ENCODE measurements at places on chromosomes 16 and 17.
A peak's percentile ranks its signal among the peaks of the same experiment; 100 is the strongest.

- DNase-seq = no peak
These were observed 10.9 kb upstream of the CXCL16 start for GRCh38 chr17:4750606-4751005.

- peak; percentile 69 for DNase-seq
These were observed 93.9 kb downstream of the YPEL2 start for GRCh38 chr17:59425085-59425931.

GRCh38 chr17:57463103-57463885 lies 207.0 kb downstream of the MSI2 start:
- no peak for DNase-seq

- DNase-seq = no peak
These were observed 412.1 kb downstream of the RBFOX1 start for GRCh38 chr16:7744546-7745264.

- DNase-seq = peak; percentile 66
These were observed 3.8 kb downstream of the IL21R start for GRCh38 chr16:27405546-27406451.

DNA sequence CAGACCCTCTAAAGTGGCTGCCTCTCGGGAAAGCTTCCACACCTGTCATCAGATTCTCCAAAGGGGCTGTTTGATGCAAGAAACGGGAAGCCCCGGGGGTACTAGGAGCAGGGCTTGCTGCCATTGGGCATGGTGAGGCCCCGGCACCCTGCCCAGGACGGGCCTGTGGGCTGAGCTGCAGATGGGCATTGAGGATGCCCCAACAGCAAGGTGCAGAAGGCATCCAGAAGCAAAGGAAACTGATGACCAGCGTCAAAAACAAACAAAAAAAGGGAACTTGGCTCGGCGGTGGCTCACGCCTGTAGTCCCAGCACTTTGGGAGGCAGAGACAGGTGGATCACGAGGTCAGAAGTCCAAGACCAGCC lies 1.5 kb upstream of the LIMD2 start:
- no peak for DNase-seq

GRCh38 chr17:78725448-78726021 lies 56.5 kb downstream of the CYTH1 start:
- DNase-seq = no peak

DNA sequence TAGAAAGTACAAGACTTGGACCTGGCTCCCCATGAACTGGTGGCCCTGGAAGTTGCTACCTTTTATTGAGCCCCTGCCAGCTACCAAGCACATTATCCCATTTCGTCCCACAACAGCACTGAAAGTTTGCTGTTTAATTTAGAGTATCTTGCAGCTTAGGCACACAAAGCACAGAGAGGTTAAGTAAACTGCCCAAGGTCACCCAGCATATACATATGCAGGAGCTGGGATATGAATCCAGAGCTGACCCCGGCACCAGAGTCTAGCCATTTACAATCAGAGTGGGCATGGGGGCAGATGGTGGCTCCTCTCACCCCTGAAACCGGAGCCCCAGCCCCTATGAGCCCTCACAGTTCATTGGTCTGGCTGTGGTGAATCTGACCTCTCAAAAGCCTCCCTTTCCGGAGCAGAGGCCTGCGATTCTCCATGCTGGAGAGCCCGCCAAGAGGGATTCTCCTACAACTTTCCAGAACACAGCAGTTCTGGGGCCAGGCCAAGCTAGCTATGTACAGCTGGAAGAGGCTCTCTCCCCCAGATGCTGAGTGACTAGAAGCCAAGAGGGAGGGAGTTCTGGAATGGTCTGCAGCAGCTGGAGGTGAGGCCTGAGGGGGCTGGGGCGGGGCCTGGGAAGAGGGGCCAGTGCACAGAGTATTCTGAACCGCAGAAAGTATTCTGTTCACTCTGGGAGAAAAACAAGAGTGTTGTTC lies 58.3 kb downstream of the SREBF1 start:
- DNase-seq = peak; percentile 96

DNA sequence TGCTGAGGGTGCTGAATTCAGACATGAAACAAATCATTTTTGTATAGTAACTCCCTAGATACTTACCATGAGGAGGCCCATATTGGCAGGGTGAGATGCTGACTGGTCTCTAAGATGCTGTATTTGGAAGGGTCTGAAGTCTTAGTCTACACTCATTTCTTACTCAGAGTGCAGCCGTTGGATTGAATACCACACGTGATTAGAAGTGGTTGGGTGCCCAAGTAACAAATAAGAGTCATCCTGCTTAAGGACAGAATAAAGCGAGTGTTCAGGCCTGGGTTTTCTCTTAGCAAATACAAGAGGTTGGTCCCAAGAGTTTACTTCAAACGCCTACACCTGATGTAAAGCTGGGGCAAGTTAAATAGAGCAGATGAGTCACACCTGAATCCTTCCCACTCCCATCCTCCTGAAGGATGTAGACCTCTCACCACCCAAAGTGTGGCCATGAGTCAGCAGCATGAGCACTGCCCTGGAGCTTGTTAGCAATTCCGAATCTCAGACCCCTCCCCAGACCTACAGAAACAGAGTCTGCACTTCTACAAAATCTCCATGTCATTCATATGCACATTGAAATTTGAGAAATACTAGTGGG lies 284.6 kb upstream of the CDH5 start:
- no peak for DNase-seq

GRCh38 chr17:48567209-48567608 lies 10.9 kb downstream of the HOXB4 start:
- no peak for DNase-seq

DNA sequence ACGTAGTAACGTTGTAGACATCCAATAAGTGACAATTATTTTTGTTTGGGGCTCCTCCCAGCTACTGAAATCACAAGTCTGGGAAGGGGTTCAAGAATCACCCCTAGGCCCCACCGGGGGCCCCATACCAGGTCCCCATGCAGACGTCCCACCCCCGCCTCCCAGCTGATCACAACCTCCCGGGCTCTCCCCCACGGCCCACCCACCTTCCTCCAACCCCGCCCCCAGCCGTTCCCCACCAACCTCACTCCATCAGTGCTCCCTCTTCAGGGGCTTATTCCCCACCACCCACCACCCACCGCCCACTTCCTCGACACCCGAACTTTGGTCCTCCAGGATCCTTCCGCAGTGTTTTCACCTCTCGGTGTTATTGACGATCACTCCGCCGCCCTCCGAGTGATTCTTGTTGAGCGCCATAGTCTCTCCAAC lies 240 bp downstream of the WBP2 start:
- DNase-seq = no peak

GRCh38 chr16:67460168-67460567 lies 20.8 kb downstream of the ATP6V0D1 start:
- no peak for DNase-seq

GRCh38 chr16:70430667-70431536 lies 8.0 kb downstream of the ST3GAL2 start:
- no peak for DNase-seq

DNA sequence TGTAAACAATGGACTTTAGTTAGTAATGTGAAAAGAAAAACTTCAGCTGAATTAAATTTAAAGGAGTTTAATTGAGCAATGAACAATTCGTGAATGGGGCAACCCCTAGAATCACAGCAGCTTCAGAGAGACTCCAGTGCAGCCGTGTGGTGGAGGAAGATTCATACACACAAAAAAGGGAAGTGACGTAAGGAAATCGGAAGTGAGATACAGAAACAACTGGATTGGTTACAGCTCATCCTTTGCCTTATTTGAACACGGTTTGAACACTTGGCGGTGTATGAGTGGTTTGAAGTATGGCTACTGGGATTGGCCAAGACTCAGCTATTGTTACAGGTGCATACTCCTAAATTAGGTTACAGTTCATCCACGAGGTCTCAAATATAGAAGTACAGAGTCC lies 460.4 kb upstream of the ASIC2 start:
- DNase-seq = no peak

GRCh38 chr16:73543331-73543969 lies 495.5 kb upstream of the ZFHX3 start:
- DNase-seq = no peak

GRCh38 chr17:57235124-57235523 lies 21.2 kb upstream of the MSI2 start:
- DNase-seq = no peak

GRCh38 chr17:11506635-11507034 lies 91.6 kb upstream of the DNAH9 start:
- no peak for DNase-seq

DNA sequence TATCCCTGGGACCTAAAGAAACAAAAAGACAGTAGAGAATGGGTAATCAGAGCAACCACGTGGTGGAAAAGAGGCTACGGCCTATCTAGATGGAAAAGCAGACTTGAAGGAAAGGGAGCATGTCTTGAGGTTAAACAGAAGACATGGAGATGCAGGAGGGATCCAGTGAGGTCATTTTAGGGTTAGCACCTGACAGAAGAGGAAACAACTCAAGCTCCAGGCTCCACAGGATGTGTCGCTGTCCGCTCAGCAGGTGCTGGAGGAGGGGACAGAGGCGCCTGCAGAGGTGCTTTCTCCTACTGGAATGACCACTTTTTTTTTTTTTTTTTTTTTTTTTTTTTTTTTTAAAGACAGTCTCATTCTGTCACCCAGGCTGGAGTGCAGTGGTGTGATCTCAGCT lies 47.5 kb upstream of the CLEC3A start:
- no peak for DNase-seq

GRCh38 chr17:67435122-67435521 lies 58.0 kb downstream of the PITPNC1 start:
- no peak for DNase-seq

DNA sequence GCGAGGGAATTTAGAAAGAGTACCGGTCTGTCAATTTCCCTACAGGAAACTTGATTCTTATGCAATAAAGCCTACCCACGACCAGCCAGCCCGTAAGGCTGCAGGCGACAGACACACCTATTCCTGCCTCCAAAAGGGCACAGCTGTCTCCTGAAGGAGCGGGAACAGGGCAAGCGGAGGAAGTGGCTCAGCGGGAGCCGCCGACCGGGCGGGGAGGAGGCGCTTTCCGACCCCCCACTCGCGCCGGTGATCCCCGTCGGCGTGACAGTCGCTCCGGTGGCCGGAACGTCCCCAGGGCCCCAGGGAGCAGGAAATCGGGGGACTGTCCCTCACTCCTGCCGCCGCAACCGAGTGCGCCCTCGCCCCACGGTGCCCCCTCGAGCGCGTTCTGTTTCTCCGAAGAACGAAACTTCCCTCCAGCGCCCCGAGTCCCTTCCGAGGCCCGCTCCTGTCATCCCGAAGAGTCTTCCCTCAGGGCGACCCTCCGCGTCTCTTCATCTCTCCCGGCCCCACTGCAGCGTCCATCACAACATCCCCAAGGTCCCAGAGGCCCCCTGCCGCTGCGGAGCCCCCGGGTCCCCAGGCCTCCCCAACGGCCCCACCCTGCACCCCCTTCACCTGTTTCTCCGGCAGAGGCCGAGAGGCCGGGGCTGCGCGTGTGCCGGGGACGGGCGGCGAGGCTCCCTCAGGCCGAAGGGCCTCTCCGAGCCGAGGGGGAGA lies 421 bp downstream of the STAT3 start:
- DNase-seq = no peak
